Stimulated activated CD8-positive, alpha-beta memory T cell treated with anti-CD3 and anti-CD28 coated beads, Interleukin-4, amount 100 ng/mL, for 24 hours (primary cell): ENCODE measurements at places on chromosomes 12 and 14.

DNA sequence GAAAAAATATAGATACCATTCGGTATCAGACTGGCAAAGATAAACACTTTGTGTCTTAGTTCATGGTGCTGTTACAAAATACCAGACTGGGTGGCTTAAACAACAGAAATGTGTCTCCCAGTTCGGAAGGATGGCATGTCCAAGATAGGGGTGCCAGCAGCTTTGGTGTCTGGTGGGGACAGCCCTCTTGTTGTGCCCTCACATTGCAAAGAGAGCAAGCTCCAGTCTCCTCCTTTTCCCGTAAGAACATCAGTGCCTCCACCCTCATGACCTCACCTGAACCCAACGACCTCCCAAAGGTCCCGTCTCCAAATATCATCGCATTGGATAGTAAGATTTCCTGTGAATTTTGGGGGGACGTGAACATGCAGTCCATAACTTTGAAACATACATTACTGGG lies 12.4 kb downstream of the ZBTB42 start:
- no peak for DNase-seq

DNA sequence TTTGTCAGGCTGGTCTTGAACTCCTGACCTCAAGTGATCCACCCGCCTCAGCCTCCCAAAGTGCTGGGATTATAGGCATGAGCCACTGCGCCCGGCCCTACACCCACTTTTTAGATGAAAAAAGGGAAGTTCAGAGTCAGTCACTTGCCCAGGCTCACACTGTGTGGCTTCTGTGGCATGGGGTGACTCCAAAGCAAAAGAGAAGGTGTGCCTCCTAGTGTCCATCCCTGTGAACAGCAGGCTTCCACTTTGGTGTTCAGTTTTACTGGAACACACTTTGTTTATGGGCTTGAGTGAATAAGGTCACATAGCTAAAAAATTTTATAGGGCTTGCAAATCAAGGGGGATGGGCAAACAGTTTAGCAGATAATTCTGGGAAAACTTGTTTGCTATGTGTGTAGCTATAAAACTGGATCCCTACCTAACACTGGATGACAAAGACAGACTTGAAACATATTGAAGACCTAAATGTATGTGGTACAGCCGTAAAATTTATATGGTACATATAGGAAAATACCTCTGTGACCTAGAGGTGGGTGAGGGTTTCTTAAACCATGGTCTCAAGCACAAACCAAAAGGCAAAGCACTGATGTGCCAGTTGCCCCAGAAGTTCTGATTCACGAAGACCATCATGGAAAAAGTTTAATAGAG lies 54.9 kb downstream of the EID3 start:
- DNase-seq: peak; percentile 42

DNA sequence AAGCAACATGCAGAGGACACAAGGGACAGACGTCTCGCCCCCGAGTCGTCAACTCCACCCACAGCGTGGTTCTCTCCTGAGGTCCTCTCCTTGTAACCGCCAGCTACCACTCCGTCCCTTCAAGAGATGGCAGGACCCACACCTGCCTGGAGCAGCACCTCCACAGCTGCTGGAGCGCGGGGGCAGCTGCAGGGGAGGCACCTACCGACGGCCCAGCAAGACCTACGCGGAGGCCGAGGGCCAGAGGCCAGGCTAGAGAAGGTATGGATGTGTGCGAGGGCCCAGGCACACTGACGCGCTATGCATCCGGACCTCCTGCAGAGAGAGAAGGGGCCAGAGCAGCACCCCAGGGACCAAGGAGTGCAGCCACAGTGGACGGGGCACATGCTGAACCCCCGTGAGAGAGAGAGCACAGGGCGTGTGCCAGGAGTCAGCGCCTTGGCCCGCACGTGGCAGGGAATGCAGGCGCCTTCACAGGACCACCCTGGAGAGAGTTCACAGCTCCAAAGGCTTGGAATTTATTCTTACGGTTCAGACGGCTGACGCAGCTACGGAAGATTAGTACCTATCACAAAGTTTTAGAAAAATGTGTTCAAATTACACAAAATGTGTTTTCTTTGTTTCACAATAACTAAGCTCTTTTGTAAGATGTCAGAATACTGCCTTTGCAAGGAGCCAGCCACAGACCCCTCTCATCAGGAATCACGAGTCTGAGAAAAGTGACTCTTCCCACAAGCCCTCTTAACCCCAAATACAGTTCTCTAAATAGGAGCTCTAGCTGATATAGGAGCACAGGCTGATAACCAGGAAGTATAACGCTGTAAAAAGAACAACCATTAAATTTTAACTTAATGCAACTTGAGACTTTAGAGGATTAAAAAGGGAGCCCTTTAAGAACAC lies 36.8 kb downstream of the CDC42BPB start:
- DNase-seq: no peak

GRCh38 chr14:55654243-55654642 lies 74.2 kb downstream of the KTN1 start:
- DNase-seq: no peak

DNA sequence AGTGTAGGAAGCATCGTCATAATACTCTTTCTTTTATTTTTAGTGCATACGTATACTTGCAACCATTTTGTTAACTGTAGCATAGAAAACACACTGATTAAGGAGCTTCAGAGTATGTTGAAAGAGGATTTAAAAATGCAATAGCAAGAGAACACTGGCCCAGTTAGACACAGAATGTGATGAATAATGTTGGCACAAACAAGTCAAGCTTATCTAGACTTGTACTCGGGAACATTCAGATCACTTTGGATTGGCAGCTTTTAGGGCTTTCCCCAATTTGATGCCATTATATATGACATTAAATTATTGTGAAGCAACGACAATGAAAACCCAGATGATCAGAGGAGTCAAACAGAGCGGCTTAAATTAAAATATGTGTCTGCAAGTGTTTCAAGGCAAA lies 468.1 kb downstream of the PRKD1 start:
- DNase-seq: no peak

DNA sequence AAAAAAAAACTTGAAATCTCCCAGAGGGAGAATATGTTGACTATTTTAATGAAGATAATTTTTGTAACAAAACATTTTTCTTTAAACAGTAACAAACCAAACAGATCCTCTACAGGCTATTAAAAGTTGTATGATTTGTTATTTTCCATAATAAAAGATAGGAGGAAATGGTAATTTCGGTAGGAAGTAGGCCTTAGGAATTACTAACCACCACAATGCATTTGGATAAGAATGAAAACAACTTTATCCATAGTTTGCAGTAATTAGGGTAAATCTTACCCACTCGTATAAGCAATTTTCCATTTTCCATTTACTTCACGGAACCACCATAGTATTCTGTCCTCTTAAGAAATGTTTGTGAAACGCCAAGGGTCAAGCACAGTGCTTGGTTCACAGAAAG lies 6.0 kb downstream of the USP44 start:
- no peak for DNase-seq

DNA sequence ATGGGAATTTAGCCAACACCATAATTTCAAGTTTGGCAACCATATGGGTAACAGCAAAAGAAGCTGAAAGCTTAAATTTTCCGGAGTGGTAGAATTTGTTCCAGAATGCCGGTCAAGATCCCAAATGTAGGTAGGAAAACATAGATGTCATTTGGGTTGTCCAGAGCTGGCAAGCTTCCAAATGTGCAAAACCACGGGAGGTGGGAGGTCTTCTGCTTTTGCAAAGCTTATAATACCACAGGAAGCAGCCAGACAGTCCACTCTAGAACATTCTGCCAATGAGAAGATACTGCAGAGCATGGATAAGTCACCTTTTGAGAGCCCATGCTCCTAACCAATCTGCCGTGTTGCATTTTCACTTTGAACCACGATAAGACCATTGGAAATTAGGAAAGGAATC lies 26.4 kb upstream of the BATF start:
- no peak for DNase-seq

DNA sequence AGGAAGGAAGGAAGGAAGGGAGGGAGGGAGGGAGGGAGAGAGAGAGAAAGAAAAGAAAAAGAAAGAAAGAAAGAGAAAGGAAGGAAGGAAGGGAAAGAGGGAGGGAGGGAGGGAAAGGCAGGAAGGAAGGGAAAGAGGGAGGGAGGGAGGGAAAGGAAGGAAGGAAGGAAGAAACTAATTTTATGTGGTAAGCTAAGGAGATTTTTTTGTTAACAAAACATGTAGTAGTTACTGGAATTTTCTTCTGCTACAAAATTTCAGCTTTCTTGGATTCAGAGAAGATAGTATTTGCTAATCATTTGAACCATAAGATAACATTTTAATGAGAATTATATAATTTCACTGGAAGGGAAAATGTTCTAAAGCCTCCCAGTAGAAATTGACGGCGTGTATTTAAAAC lies 437.8 kb upstream of the DCN start:
- DNase-seq: no peak

DNA sequence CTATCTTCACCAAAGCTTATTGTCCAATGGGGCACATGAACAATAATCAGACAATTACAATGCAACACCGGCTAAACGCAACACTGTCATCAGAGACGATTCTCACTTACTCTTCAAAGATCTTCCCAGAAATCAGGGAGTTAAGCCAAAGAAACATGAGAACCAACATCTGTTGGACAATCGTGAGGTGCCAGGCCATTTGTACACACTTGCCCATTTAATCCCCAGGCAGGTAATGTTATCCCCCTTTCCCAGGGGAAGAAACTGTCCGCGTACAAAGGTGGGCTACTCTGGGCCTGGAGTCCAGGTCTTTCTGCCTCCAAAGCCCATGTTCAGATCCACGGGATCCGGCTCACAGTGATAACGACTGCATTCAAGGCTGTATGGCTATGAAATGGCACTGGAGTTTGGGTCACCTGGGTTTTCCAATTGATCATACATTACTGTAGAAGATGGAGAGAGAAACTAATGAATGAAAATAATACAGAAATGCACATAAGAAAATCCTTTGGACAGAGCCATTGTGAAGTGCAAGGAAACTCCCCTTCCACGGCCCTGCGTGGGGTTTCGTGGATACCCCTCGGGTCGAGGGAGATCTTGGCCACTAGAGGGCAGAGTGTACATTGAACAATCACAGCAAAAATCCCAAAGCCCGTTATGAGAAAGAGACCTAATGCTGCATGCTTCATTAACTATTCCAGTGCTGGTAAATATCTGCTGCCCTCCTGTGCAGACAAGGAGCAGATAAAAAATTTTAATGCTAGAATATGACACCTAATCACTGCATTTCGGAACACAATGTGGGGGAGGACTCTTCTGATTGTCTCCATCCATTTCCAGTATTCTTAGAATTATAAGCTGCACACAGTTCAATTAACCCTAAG lies 111.4 kb downstream of the EGLN3 start:
- DNase-seq: peak; percentile 21

GRCh38 chr12:14784471-14784870 lies 18.8 kb downstream of the WBP11 start:
- no peak for DNase-seq

- no peak for DNase-seq
These were observed 341.5 kb upstream of the DDHD1 start for GRCh38 chr14:53494587-53494986.

GRCh38 chr12:22272335-22273151 lies 62.0 kb downstream of the ST8SIA1 start:
- DNase-seq: no peak

DNA sequence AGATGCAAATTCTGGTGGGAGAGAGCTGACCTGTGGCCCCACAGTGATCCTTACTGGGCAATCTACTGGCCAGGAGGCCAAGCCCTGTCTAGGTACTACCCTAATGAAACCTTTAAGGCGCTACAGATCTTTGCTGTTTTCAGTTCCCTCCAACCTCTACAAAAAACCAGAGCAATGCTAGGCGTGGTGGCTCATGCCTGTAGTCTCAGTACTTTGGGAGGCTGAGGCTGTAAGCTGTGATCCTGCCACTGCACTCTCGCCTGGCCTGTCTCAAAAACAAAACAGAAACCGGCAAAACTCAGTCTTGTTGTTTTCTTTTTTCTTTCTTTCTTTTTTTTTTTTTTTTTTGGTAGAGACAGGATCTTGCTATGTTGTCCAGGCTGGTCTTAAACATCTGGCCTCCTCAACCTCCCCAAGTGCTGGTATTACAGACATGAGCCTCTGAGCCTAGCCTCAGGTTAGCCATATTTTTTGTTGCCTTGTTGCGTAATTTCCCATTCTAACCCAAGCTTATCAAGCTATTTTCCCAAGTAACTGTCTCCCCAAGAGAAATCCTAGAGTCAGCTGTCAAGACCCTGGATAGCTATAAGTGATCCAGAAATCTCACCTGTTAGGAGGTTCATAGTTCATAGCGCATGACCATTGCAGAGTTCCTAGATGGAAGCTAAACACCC lies 2.8 kb downstream of the ETFBKMT start:
- no peak for DNase-seq

GRCh38 chr12:94699801-94700200 lies 49.4 kb upstream of the TMCC3 start:
- DNase-seq: no peak

- no peak for DNase-seq
These were observed at the start of gene MSI1 for GRCh38 chr12:120368789-120369602. Gene MSI1 (minus strand): TSS chr12:120369164. CDS start chr12:120369091, 73 bp downstream.

- no peak for DNase-seq
These were observed 5.1 kb upstream of the PAPLN start for GRCh38 chr14:73231981-73232851.

GRCh38 chr14:92987713-92988510 lies 65.0 kb downstream of the CHGA start:
- no peak for DNase-seq

DNA sequence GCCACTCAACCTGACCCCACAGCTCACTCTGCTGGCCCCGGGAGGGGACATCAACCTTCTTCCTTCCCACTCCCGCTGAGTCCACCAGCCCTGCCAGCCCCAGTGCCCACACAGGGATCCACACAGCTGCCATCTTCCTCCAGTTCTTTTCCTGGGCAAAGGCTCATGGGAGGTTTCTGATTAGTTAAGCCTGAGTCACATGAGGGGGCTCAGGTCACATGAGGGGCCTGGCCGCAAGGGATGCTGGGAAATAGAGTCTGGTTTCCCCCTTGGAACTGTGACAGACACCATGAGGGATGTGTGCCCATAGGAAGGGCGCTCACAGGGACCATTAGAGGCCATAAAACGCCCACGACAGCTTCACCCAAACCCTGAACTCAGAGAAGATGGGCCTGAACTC lies 228.7 kb upstream of the SFSWAP start:
- DNase-seq: no peak

GRCh38 chr12:112527501-112527900 lies 108.8 kb downstream of the PTPN11 start:
- DNase-seq: no peak

DNA sequence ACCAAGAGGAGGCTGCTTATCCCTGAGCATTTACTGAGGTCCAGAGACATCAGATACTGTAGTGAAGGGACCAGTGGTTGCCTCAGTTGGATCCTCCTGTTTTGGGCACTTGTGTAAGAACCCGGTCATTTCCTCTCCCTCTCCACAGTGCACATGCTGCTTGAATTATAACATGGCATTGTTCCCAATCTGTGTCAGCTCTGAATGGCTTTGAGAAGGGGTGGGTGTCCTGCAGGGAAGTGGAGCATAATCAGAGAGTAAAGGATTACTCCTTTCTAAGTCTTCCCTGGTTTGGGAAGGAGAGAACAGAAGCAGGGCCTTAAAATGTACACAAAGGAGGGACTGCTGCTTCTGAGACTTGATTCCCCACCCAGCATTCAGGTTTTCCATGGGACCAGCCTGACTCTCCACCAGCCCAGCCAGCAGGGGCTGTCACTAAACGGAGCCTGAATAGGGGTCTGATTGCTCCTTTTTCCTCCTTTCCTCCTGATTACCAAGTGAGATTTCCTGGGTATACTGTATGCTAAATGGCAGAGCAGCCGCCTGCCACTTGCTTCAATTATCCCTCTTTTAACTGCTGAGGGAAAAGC lies 78.4 kb downstream of the NRXN3 start:
- no peak for DNase-seq
